ENCODE measurements at places on chromosomes 12 and 14.
A peak's percentile ranks its signal among the peaks of the same experiment; 100 is the strongest.

DNA sequence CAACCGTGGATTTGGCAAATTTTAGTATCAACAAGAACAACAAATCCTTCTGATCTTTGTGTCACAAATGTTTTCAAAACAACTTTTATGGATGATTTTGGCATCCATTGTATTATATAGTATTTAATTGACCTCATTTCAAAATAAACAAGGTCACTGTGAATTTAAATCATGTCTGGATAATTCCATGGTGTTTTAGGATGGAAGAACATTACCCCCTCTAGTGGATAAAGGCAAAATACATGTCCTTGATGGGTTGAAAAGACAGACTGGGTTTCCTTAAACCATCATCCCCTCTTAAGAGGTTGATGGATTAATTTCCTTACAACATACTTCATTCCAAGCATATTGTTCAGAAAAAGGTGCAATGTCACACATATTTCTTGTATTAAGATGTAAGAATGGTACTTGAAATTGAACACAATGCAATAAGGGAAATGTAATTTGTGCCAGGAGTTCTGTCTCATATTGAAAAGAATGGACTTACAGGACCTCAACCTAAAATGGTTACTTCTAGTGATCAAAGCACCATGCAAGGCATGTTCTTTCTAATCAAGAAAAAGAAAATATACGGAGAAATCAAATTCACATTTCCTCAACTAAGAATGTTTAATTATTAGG is 352.0 kb downstream of the BCAT1 start:
- DNase-seq: no peak

GRCh38 chr12:15709551-15709950 is 79.6 kb downstream of the EPS8 start:
- no peak for DNase-seq

- no peak for DNase-seq
Observed at GRCh38 chr14:94058128-94058673, 22.8 kb downstream of the DDX24 start.

GRCh38 chr12:115354007-115354890 is 670.3 kb upstream of the TBX3 start:
- no peak for DNase-seq

DNA sequence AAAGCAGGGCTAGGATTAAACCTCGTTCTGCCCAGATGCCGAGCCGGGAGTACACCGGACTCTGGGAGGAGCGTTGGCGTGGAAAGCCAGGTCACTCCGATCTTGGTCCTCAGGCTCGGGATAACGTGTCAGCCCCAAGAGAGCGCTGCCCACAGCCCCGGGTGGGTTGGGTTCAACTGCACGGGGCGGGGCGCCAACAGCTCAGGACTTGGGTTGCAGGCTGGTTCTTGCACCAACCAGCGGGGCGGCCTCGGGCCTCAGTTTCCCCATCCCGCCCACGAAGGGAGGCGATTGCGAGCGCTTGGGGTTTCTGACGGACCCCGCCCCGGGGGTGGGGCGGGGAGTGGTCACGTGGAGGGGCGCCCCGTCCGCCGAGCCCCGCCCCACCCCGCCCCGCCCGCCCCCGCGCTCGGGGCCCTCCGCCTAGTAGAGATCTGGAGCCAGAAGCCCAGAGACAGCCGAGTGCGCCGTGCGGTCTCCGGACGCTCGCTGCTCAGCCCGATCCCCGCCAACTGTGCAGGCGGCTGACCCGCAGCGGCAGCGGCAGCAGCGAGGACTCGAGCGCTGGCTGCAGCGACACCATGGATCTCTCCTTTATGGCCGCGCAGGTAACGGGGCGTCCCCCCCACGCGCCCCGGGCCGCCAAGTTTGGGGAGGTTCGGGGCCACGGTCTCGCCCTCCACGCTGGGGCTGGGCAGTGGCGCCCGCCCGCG is at the start of gene C14orf132:
Gene C14orf132, plus strand, starts transcription at position 443 of the 713 bp plus-strand sequence. Its CDS starts 139 bp downstream, at position 582.
- DNase-seq: peak; percentile 68

DNA sequence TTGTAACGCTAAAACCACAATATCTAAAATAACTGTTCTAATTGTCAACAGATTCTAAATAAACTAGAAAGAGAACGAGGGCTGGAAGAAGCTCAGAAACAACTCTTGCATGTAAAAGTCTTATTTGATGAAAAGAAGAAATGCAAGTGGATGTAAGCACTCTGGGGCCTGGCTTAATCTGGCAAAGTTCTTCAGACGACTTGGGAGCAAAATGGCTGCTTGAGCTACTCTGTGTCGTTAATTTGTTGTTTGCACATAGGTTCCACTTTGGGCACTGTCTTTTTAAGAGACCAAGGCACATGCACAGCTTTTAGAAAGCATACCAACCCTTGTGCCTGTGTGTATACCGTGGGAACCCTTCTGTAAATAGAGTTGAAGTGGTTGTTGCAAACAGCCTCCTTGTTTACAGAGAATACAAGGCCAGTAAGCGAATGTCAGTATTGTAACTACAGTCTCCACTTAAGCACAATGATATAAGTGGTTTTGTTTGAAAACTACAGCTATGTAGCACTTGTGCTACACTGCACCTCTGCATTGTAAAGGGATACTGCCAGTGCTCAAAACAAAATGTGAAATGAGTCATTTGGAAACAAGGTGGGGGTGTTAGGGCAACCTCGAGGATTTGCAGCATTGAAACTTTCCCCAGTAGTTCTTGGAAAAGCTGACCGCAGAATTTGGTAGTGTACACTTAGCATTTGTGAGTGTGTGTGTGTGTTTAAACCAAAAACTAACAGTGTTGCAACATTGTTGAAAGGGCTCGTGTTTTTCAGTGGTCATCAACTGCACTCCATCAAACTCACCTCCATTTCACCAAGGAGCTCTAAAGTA is 154.3 kb downstream of the CEP83 start:
- DNase-seq: peak; percentile 30

DNA sequence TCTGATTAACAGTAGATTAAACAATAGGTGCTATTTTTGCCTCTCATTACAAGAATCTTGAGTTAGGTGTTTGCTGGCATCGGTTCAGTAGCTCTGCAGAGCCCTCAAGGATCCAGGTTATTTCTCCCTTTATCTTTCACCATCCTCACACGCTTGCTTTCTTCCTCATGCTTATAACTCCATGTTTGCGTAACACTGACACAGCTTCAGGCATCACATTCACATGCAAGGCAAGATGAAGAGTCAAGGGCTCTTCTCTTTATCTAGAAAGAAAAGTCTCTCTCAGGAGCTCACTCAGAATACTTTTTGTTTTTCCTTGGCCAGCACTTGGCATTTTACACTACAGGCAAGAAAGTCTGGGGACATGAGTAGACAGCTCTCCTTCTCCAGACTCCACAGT is 24.2 kb upstream of the PTHLH start:
- peak; percentile 95 for DNase-seq

- DNase-seq: no peak
Observed at GRCh38 chr14:78071016-78071549, 99.1 kb upstream of the NRXN3 start.

GRCh38 chr14:97902630-97903029 is 1105.4 kb downstream of the VRK1 start:
- no peak for DNase-seq

- peak; percentile 95 for DNase-seq
Observed at GRCh38 chr12:104998423-104999346, 12.6 kb downstream of the NOPCHAP1 start.

GRCh38 chr14:70906793-70907175 is 475 bp upstream of the PCNX1 start:
- DNase-seq: no peak

GRCh38 chr14:20446889-20447288 is 7.7 kb downstream of the OSGEP start:
- DNase-seq: no peak

GRCh38 chr12:115190010-115190770 is 506.2 kb upstream of the TBX3 start:
- DNase-seq: no peak

GRCh38 chr12:59168647-59169046 is 248.3 kb upstream of the LRIG3 start:
- no peak for DNase-seq

DNA sequence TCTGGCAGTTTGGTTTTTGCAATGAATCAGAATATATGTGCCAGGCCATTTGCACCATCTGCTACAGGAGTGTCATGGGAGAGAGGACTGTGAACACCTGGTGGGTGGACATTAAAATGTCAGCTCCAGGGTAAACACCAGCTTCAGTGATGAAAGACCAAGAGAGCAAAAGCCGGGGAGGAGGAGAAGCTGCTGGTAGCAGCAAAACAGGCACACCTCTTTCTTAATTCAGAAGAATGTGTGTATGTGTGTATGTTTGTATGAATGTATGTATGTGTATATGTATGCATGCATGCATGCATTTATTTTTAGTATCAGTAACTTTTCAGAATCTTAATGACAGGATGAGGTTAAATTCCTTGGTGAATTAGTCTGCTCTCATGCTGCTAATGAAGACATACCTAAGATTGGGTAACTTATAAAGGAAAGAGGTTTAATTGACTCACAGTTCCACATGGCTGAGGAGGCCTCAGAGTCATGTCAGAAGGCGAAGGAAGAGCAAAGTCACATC is 357.4 kb upstream of the PRICKLE1 start:
- DNase-seq: no peak

DNA sequence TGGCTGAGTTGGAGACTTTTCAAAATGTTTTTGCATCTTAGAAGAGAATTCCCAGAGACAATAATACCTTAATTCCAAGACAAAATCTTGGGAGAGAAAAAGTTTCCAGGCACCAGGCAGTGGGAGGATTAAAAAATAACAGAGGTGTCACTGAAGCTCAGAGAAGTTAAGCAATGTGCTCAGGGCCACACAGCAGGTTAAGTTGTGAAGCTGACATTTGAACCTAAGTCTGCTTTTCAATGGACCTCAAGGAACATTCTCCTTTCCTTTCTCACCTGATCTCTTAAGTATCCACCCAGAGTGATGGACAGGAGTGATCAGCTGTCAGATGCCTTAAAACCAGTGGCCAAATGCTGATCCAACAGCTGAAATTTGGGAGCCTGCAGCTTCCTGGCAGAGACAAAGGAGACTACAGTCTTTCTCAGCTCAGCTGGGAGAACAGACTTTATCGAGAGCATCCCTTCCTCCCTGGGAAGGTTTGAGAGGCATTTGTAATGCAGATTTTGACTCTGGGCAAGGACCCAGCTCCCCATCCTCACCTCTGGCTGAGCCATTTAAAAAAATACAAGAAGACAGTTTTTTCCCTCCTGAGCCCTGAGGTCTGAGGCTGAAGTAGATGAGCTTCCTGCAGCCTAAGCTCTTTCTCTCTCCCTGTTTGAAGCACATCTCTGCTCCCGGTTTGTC is 174.9 kb upstream of the RPH3A start:
- DNase-seq: no peak

- DNase-seq: no peak
Observed at GRCh38 chr12:1927751-1928351, 9.4 kb upstream of the CACNA2D4 start.

DNA sequence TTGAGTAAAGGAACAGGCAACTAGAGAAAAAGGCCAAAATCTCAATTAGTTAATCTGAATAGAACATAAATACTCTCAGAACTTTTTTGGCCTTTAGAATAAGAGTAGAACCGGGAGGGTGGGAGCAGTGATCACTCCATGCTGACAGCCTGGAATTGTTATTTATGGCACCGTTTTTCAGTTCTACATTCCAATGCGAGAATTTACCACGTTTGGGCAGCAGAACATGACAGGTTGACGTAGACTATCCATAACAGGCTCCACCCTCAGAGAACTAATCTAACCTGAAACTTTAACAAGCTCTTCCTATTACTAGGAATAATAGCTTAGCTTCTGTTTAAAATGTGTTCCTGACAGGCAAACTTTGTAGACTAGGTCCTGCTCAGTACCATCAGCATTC is 379.1 kb downstream of the SEC23A start:
- DNase-seq: no peak

DNA sequence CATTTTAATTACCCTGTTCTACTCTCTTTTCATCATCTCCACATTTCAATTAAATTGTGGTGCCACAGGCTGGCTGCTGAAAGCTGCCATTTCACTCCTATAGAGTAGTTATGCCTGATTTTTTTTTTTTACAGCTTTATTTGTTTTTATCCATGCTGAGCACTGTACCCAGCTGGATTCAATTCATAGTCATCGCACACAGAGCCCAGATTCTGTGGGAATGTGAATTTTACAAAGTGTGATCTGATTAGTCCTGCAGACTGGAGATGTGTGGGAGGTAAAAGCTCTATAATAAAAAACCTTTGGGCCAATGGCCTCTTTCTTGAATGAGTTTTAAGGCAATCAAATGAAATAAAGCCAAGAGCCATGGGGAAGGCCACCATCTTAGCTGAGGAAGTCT is 190.2 kb downstream of the ANO4 start:
- no peak for DNase-seq

GRCh38 chr12:68505970-68506369 is 104.7 kb upstream of the RAP1B start:
- no peak for DNase-seq

DNA sequence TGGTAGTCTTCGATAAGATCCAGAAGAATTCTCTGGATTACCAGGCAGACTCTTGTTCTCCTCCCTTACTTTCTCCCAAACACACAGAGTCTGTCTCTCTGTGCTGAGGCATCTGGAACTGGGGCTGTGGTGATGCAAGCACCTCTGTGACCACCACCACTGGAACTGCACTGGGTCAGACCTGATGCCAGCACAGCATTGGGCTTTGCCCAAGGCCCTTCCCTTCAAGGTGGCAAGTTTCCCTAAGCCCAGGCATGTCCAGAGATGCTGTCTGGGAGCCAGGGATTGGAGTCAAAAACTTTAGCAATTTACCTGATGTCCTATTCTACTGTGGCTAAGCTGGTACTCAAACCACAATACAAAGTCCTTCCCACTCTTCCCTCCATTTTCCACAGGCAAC is 14.6 kb upstream of the TMPRSS12 start:
- no peak for DNase-seq

GRCh38 chr14:76019676-76020075 is 34.1 kb downstream of the IFT43 start:
- DNase-seq: no peak

- DNase-seq: no peak
Observed at GRCh38 chr12:91099836-91100235, 11.5 kb downstream of the LUM start.

DNA sequence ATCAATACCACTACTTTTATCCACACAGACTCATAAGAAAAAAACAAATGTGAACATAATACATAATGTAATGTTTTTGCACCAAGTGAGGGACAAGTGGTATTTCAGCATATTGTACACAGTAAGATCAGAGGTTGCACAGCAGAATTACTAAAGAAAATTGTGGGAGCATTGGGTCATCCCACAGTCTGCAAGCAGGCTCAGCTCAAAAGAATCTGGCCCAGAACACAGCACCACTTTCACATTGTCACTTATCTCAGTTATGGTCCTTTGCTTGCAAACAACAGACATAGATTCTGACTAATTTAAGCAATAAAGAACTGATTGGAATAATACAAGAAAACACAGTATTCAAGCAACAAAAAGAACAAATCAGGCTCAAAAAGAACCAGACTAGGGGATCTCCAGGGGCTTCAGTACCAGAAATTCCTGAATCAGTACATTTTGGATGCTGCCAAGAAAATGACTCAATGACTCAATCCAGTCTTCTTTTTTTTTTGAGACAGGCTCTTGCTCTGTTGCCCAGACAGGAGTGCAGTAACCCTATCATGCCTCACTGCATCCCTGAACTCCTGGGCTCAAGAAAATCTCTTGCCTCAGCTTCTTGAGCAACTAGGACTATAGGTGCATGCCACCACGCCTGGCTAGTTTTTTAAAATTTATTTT is 42.9 kb upstream of the EEA1 start:
- DNase-seq: no peak
